Stimulated activated CD4-positive, alpha-beta T cell treated with anti-CD3 and anti-CD28 coated beads, Interleukin-15, amount 100 ng/mL, for 1 hour (primary cell): ENCODE measurements at places on chromosomes 1 and 21.

DNA sequence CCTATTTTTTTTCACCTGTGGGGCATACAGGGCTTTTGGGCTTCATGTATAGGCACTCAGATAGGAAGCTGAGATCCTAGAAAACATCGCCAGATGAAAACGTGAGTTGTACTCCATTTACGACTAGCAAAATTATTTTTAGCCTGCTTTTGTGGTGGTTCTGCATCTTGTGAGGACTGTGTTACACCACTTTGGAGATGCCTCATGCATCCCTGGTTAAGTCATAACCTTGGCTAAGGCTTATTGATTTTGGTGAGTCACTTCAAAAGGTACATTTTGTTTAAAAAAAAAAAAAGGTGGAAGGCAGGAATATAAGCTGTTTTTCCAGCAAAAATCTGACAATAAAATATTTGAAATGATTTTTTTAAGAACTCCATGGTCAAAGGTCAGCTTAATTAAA, 101.8 kb upstream of the OLFM3 start:
- no peak for DNase-seq

- no peak for DNase-seq
Observed at GRCh38 chr1:184545601-184546000, 158.8 kb downstream of the C1orf21 start.

- peak; percentile 60 for DNase-seq
Observed at GRCh38 chr1:52927212-52928014, at the start of gene SCP2. SCP2 (plus strand) TSS chr1:52927276; CDS start chr1:52927397, 121 bp downstream.

GRCh38 chr1:192943108-192943507, 116.1 kb downstream of the UCHL5 start:
- DNase-seq, result no peak

- DNase-seq, result no peak
Observed at GRCh38 chr1:25505656-25506385, 37.6 kb upstream of the LDLRAP1 start.

DNA sequence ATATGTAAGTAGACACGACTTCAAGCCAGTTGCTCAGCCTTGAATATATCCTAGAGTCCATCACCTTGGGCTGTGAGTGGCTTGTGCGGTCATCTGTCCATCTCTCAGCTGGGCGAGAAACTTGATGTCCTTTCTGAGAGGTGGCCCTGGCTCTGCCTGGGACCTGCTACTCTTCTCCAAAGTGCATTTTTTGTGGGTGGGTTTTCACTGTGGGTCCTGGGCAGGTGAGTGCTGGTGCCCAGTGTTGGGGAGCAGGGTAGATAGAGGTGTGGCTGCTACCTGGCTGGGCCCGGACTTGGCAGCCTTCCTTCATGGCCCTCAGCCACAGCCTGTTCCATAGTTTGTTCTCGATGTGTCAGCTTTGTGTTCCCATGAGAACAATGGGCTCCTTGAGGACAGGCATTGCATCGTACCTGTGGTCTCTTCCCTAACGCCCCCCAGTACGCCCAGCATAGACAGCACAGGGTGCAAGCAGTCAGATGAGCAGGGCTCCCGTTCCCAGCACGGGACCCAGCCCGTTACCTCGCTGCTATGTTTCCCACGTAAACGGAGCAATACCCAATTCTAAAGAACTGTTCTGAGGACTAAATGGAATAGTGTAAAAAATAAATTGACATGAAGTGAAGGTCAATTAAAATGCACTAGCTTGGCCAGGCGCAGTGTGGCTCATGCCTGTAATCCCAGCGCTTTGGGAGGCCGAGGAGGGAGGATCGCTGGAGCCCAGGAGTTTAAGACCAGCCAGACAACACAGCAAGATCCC, 877 bp upstream of the SLX9 start:
- no peak for DNase-seq

GRCh38 chr1:182200025-182200812, 138.7 kb upstream of the ZNF648 start:
- no peak for DNase-seq

GRCh38 chr1:60896701-60897363, 185.5 kb upstream of the NFIA start:
- DNase-seq, result no peak

DNA sequence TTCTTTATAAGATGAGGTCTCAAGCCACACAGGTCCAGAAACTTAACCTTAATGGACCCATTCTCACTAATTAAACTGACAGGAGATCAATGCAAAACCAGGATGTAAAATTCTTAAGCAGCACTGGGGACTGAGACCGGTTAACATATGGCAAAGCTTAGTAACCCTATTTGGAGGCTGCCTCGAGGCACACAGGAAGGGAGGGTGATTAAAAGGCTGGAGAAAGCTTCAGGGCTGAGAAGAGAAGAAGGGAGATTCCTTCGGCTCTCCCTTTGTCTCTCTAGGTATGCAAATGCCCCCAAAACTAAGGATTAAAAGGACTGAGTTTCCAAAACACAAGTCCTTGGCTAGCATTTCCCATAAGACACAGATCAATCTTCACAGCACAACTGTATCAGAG, 120.8 kb upstream of the DSCAM start:
- DNase-seq, result no peak

DNA sequence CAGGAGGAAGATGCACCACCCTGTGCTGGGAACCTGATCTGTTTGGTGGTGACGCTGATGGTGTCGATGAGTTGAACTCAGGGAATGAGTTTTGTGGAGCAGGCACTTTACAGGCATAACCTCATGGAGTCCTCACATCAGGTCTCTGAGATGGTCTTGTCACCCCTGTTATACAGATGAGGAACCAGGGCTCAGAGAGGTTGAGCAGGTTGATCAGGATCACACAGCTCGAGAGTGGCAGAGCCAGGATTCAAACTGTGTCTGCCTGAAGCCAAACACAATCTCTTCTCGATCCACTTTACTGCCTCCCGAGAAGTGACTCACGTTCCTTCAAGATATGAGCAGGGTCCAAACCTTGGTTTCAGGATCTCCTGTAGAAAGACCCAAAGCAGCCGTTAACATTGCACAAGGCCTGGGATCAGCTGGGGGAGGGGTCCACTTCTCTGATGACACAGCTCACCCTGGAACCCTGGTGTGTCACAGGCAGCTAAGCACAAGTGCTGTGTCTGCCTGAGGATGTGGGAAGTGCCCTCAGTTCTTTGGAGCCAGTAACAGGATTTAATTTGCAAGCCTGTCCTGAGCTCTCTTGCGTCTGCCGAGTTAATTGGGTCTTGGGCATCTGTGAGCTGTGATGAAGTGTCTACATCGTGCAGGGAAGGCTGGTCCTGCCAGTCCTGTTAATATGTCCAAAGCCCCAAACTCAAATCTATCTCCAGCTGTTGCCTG, 65.4 kb upstream of the STUM start:
- no peak for DNase-seq

- no peak for DNase-seq
Observed at GRCh38 chr1:163055005-163055404, 14.2 kb upstream of the RGS4 start.

GRCh38 chr1:41320895-41321676, 40.1 kb upstream of the FOXO6 start:
- no peak for DNase-seq
